ENCODE measurements at places on chromosomes 3 and 15.

DNA sequence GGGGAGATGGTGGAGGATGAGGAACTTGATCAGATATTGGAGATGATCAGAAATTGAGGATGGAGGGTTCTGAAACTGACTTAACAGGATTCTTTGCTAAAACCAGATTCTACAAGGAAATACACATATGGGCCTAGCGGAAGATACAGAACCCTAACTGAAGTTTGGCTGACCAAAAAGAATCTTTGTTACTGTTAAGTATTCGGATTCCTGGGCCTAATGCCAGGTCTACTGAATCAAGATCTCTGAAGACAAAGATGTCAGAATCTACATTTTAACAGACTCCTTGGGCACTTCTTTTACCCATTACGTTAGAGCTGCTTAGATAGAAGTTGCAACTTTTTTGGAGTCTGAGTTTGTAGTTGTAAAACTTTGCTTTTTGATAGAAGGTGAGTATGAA is 137.7 kb downstream of the FNDC3B start:
- no peak for DNase-seq

GRCh38 chr3:191336833-191337232 is 6.5 kb upstream of the UTS2B start:
- no peak for DNase-seq

DNA sequence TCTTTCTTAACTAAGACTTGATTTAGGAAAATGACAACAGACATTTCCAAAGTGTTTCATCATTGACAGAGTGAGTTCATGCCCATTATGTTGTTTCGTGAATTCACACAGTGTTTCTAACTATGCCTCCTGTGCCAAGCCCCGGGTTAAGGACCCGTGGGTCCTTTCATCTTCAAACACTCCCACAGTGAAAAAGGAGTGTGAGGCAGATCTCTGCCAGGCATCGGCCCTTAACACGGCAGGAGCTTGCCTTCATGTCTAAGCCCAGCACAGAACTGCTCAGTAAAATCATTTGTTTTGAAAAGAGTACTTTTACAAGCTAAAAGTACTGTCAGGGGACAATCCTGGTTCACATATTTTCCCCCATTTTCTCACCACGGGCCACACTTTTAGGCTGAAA is 80.0 kb upstream of the FOXB1 start:
- DNase-seq: no peak

GRCh38 chr3:39433642-39434041 is 27.1 kb downstream of the RPSA start:
- DNase-seq: no peak

DNA sequence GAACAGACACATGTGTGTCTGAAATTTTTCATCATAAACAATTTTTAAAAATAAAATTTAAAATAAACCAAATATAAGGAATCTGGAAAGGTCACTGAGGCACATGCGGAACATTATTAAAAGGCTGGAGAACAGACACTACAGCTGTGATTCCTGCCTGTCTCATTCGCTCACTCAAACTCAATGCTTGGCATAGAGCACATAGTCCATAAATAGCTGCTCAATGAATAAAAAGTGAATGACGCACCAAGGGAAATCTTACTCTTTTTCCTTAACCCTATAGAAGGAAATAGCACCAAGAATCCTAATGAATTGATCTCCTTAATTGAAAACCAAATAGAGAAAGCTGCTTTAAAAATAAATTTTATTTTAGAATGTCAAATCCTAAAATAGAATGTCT is 98.4 kb downstream of the FSIP1 start:
- no peak for DNase-seq

GRCh38 chr3:56799251-56799882 is 2.4 kb downstream of the ARHGEF3 start:
- no peak for DNase-seq

DNA sequence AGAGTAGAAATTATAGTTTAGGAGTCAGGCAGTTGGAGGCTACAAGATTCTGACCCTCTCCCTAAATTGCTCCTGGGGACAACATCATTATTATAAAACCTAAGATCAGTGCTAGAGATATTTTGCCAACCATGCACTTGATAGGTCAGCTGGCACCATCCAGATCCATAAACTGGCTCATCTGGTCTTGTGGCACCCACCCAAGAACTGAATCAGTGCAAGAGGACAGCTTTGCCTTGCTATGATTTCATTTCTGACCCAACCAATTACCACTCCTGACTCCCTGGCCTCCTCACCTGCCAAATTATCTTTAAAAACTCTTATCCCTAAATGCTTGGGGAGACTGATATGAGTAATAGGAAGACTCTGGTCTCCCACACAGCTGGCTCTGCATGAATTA is 461.1 kb upstream of the TGFBR2 start:
- DNase-seq: no peak

DNA sequence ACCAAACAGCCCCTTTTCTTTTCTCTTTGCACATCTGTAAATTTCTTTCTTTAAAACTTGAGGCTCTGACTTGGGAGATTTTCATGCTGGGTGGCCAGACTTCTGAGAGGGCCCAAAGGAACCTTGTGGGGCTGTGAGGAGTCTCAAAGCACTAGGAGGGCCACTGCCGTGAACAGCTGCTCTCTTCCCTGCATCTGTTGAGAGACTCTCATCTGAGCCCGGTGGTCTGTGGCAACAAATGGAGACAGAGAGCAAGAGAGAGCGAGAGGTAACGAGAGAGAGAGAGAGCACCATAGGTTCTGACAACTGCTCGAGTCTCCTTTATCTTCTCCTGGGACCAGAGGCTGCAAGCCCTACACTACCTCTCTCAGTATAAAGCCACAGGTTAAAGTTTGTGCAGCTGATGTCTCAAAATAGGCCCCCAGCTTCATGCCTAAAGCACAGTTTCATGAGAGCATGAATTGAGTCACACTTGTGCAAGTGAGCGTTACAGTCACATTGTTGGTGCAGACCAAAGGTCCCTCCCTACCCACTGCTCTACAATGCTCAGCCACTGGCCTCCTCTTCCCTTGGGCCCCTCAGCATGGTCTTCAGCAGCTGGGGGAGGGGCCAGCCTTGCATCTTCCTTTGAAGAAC is 60.7 kb downstream of the ZNF621 start:
- no peak for DNase-seq

- DNase-seq: peak; percentile 23
Measured at GRCh38 chr3:129439226-129439816, 427 bp downstream of the MBD4 start.

Measured in omental fat pad (tissue), 4 donors.